NCI-H1436 treated with DMSO at 0.1 percent for 48 hours (cell line): ENCODE measurements at places on chromosomes 2 and 18.

- DNase-seq = no peak
Measured at GRCh38 chr2:113124984-113125855, 2.2 kb upstream of the IL1RN start.

DNA sequence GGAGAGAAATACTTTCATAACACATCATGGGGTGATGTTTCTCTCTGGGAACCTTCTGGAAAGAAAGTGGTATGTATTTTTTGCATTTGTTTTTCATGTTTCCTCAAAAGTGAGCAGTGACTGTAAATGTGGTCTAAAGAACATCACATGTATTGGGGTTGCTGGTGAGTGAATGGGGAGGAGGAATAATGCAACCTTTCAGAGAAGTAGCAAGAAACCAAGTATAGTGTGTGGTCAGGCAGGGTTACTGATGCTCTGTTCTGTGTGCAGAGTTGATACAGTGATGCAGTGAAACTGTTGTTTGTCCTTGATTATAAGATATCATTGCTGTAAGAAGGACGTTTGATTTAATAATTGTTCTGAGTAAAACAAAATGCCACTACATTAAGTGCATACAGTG, 24.1 kb downstream of the ADNP2 start:
- no peak for DNase-seq

DNA sequence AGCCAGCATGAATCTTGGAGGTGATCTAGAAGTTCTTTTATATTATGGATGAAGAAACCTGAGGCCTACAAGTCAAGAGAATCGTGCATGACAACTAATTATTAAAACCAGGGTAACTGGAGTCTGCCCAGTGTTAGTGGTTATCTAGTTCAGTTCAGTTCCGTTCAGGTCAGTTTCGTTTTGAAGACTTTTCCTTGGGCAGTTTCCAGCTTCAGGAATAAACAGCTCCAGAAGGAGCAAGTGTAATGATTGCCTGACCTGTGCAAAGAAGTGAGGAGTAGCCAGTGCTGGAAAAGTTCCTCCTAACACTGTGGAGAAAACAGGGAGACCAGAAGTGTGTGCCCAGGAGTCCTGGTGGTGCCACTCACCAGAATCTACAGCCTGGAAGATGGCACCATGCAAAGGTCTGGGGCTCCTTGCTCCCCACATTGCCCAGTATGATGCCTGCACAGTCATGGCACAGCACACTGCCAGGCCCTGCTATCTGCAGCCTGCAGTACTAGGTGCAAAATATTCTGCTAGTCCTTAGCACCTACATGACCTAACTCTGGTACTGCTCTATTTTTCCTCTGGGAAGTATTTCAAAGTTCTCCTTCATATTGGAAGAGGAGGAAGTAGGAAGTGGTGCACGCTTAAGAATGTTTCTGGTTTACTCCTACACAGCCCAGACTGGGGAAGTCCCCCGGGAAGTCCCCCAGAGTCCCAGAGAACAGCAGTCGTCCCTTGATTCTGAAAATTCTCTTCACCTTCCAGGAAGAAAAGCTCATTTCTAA, 65.8 kb downstream of the SUMO1 start:
- DNase-seq = no peak

DNA sequence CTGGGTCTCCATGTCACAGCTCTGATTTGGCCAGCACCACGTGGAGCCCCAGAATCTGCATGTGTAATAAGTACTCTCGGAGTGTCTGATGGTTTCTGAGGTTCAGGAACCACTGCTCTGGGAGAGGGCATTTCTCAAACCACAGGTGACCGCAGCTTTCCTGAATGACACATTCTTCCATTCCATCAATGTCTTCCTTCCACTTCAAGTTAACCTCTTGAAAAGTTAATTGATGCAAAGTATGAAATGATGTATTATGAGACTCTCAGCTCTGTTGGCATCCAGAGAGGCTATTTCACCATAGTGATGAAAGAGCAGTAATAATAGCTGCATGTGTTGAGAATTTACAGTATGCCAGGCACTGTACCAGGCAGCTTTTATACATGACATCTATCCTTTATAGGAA, 61.3 kb upstream of the CRIM1 start:
- no peak for DNase-seq

DNA sequence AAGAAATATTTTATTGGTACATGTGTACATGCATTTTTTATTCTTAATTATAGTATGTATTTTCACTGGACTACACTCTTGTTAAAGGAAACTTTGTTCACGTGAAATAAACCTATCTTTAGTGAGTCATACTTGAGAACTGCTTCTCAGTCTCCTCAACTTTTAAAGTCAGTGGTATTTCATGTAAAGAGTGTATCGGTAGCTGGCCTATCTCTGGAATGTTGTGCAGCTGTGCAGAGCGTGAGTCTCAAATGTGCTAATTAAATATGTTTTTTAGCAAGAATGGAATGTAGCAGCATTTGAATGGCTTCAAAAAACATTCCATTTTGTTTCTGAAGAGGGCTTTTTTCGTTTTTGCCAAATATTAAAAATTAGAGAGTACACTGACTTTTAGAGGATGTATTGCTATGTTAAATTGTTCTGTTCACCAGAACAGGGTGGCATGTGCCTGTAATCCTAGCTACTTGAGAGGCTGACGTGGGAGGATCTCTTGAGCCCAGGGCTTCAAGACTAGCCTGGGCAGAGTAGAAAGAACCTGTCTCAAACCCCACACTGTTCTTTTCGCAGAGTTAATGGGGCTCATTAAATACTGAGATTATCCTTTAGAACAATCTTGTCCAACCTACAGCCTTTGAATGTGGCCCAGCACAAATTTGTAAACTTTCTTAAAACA, 14.3 kb downstream of the SPTBN1 start:
- no peak for DNase-seq

DNA sequence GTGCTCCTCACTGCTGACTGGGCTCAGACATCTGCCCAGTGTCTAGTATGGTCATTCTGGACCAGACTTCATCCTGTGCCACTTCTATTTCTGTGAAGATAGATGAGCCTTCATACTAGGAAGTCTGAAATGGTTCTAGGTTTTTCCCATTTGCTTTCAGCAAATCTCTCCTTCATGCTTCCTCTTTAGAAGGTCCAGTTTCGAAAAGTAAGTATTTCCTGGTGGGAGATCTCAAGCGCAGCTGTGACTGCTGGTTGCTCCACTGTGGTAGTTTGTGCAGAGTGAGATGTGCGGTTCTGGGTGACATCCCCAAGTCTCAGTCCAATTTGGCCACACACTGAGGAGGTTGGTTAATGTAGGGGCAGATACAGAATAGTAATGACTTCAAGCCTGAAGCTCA, 14.4 kb downstream of the IL36B start:
- DNase-seq = no peak

GRCh38 chr2:159080641-159081040, 112.2 kb downstream of the TANC1 start:
- DNase-seq = no peak

DNA sequence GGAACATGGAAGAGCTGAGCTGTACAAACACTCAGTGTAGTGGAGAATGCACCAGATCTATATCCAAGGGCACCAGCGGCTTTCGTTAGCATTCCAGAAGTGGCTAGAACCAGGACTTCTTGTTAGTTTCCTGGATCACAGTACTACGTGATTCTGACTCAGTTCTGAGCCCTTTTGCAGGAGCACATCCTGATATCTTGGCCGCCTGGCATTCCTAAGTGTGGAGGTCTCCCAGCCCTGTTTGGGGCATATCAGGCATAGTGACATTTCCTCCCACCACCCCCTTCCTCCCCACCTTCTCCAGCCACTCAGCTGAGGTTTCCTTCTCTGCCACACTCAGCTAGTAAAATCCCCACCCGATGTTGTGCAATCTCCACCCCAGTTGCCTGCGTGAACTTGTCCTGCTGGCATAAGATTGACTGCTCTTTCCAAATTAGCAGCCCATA, 63.4 kb downstream of the BMP10 start:
- no peak for DNase-seq

GRCh38 chr18:48910972-48911545, 39.7 kb downstream of the SMAD7 start:
- no peak for DNase-seq

DNA sequence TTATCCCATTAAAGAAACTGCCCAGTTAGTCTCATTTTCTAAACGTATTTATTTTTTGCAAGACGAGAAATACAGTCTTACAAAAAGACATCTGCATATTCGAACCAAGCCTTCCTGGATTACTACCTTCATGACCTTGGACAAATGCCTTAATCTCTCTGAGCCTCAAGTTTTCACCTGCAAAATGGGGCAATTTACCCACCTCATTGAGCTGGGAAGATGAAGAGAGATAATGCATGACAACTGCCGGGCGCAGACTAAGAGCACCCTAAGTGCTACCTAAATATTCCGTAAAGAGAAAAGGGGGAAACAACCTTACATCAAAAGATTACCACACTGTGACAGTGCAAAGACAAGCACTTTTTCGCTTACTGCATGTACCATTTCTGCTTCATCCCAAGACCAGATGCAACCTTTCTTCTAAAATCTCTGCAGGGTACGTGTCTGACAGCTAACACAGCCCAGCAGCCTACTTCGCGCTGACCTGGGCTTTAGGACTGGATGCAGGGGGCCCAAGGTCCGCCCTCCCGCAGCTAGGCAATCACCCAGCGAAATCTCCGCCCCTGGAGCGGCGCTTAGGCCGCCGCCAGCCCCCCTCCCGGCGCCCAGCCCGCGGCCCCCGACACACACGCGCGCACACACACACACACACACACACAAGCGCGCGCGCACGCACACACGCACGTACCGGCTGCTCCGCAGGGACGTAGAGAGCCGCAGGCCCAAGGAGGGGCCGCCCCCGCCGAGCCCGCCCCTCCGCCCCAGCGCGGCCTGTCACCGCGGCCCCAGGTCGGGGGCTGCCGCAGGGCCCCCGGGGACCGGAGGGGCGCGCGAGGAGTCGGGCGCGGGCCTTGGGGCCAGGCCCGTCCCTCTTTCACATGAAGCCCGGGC, 766 bp downstream of the MAP3K2 start:
- peak; percentile 33 for DNase-seq

- DNase-seq = no peak
Measured at GRCh38 chr2:28895189-28895893, 874 bp downstream of the WDR43 start.

GRCh38 chr2:207311316-207312005, 145.7 kb upstream of the KLF7 start:
- peak; percentile 60 for DNase-seq

DNA sequence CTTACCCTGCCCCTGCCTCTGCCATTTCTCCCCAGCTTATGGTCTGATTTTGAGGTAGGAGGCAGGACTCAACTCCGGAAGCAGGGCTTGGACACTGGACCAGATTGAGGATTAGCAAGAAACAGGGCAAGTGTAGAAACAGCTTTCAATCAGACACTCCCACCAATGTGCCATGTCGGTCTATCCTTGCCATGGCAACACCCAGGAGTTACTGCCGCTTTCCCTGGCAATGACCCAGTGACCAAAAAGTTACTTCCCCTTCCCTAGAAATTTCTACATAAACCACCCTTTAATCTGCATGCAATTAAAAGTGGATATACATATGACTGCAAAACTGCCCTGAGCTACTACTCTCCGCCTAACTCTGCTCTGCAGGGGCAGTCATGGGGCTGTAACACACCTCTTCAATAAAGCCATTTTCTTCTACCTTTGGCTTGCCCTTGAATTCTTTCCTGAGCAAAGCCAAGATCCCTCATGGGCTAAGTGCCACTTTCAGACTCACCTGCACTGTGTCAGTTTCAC, 156.7 kb downstream of the LPIN1 start:
- DNase-seq = no peak

DNA sequence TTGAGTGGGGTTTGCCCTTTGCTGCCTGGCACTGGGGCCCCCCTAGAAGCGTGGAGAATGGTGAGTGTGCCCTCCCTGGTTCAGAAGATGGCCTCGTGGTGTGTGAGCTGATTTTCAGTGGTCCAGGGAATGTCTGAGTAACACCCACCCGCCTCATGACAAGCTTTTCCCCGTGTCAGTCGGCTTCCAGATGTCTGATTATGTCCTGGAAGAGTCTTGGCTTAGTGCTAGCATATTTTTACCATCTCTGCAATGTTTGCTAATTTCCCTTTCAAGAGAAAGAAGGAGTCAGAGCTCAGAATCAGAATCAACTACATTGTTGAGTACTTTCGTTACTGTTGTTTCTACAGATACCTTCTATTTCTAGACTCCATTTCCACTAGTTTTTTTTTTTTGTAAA, 214.7 kb downstream of the SEPTIN10 start:
- DNase-seq = no peak

DNA sequence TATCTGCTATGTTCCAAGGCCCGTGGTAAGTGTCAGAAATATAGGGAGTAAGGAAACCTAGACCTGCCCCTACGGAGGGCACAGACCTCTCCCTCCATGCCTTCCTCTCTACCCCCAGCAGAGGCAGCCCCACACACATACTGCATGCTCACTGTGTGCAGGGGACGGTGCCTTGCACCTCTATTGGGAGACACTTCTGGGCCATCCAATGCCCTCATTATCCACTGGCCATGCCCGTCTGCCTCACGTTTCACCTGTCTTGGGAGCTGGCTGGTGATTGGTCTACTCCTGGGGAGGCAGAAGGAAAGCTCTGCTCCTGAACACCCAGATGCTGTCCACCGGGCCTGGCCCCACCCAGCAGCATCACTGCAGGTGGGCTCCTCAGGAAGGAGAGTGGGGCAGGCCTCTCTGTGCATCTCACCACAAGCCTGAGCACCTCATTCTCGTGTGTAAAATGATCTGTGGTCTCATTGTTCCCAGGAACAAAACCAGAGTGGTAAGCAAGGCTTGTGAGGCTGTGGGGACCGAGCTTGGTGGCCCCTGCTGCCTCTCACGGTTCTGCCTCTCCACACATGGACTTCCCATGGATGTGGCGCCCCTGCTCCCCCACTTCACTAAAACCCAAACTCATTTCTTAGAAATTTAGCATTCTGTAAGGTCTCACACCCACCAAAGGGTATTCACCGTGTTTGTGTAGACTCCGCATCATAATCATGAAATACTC, 312.5 kb upstream of the HS6ST1 start:
- no peak for DNase-seq

- no peak for DNase-seq
Measured at GRCh38 chr2:70580352-70580751, 26.7 kb upstream of the TGFA start.

GRCh38 chr2:236972491-236973342, 113.0 kb upstream of the COPS8 start:
- DNase-seq = peak; percentile 16

GRCh38 chr2:19073522-19073921, 284.9 kb downstream of the OSR1 start:
- no peak for DNase-seq
